ENCODE measurements at places on chromosomes 7 and 10.

GRCh38 chr10:9209105-9209798 lies 1154.8 kb downstream of the GATA3 start:
- DNase-seq = peak; percentile 62

DNA sequence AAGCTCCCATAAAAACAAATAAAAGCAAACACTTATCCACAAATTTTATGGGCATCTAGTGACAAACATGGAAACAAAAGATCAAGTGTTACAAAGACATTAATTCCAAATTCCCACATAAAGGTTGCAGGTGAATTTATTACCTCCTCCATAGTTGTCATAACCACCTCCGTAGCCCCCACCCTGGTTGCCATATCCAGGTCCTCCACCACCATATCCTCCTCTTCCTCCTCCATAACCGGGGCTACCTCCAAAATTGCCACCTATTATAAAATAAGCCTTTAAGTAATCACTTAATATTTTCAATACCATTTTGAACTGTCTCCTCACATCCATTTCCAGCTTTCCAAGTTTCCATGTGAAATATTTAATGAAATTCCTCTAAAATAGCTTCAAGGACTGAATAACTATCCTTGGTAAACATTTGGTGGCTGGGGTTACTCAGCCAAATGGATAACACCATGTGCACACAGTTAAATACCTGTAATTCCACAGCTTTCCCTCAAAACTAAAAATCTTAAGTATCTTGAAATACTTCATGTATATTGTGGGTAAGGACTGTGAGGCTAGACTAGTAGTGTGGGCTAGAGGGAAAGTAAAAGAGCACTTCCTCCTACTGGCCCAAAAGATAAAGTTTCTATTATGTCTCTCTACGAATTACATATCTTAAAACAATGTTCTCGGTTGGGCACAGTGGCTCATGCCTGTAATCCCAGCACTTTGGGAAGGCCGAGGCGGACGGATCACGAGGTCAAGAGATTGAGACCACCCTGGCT lies 6.9 kb downstream of the HNRNPA2B1 start:
- peak; percentile 37 for DNase-seq

- no peak for DNase-seq
These were observed 1212.8 kb downstream of the REEP3 start for GRCh38 chr10:64733980-64734379.

DNA sequence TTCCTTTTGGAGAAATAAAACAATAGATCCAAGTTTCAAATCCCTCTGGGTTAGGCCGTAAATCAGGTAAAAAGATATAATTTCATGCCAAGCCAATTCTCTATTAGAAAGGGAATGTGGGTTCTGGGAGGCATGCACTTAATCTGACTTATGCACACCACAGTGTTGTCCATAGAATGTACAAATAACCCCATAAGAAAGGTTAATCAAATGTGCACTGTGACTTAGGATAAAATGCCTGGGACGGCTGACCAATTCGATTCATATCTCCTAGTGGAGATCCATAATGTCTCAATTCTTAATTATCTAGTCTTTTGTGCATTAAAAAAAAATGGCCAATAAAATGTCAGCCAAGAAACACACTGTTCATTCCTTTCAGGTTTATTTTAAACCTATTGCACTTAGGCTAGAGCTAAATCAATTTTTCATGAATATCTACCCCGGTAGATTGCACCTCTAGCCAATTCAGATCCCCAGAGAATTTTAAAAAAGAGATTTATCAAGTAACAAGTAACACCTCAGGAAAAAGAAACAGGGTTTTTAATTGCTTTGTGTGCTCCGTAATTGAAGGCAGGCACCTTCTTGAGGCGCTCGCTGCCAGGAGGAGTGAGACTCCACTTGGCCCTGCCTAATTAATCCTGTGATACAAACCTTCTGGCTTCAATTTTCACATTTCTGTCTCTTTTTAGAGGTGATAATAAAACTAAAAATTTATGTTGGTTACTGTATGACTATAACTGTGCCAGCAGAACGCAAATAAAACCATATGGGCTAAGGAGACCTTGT lies 265.1 kb downstream of the ETV1 start:
- DNase-seq = no peak

- DNase-seq = no peak
These were observed 210.8 kb downstream of the DNAJB6 start for GRCh38 chr7:157547611-157548010.

DNA sequence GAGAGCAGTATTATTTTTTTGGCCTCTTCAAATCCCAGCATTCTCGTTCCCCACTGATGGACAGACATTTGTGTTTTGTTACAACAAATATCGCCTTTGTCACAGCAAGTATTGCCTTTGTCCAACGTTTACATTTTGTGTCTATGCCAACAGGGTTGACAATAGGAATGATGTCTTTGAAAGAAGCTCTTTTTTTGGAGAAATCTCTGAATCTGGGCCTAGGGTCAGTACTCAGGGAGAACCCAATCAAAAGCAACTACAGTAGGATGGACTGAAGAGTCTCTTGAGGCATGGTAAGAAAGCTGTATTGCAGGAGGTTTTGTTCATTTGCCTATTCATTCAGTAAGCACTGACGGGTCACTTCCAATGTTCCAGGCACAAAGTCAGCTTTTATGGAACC lies 57.7 kb upstream of the KLF14 start:
- DNase-seq = no peak

DNA sequence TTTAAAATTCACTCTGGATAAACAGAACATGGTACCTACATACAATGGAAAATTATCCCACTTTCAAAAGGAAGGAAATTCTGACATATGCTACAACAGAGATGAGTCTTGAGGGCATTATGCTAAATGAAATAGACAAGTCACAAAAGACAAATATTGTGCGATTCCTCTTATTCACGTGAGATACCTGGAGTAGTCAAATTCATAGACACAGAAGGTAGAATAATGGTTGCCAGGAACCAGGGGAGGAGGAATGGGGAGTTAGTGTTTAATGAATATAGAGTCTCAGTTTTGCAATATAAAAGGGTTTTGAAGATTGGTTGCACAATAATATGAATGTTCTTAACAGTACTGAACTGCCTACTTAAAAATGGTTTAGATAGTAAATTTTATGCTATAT lies 69.8 kb upstream of the WAC start:
- DNase-seq = no peak

GRCh38 chr7:148402159-148402558 lies 188.4 kb upstream of the C7orf33 start:
- no peak for DNase-seq

GRCh38 chr7:16203065-16203464 lies 218.3 kb downstream of the CRPPA start:
- no peak for DNase-seq

DNA sequence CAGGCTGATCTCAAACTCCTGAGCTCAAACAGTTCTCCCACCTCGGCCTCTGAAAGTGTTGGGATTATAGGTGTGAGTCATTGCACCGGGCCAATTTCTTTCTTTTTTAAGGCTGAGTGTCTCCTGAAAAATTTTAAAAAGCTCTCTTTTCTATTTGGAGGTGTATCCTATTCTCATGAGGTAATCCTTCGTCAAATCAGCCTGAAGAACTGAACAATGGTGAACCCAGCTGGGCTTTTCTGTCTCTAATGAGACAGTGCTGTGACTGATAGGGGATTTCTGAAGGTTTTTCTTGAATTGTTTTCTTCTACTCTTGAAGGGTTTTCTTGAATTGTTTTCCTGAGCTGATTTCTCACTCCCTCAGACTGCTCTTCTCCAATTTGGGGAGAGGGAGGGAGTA lies 30.9 kb upstream of the CALU start:
- DNase-seq = no peak

- DNase-seq = no peak
These were observed 155.7 kb upstream of the TMEM229A start for GRCh38 chr7:124188576-124188975.

- no peak for DNase-seq
These were observed 64.4 kb downstream of the ITGB8 start for GRCh38 chr7:20395104-20395503.

- no peak for DNase-seq
These were observed 11.8 kb downstream of the UROS start for GRCh38 chr10:125811251-125811650.

- DNase-seq = no peak
These were observed 21.1 kb downstream of the NCAPG2 start for GRCh38 chr7:158683541-158683940.

DNA sequence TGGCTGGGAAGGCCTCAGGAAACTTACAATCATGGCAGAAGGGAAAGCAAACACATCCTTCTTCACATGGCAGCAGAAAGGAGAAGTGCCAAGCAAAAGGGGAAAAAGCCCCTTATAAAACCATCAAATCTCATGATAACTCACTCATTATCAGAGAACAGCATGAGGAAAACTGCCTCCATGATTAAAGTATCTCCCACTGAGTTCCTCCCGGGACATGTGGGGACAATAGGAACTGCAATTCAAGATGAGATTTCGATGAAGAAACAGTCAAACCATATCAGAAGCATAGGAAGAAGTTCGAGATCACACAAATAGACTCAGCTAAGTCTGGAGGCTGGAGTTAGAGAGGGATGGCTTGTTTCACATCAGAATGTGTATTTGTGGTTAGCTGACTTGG lies 869.4 kb upstream of the PHF14 start:
- DNase-seq = no peak

DNA sequence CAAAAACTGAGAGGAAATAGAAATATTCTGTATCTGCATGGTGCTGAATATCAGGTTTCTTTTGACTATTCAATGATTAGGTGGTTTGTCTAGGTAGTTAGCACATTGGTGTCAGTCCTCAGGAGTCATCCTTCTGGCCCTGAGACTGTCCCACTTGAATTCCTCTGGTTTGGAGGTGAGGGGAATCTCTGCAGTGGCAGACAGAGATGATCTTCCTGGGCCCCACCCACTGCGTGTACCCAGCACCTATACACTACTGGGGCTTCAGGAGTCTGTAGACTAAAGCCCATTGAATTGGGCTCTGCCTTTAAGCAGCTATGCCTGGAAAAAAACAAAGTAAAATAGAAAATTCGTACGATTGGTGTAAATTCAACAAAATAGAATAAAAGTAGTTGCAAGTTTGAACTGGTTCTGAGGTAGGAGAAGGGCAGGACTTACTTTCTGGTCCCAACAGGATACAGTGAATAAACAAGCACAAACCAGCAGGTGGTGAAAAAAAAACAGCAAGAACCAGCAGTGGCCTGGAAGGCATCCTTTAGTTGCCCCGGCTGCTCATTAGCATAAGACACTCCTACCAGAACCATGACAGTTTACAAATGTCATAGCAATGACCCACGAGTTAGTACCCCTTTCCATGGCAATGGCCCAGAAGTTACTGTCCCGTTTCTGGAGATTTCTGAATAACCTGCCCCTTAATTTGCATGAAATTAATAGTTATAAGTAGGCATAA lies 1.7 kb downstream of the LIPM start:
- no peak for DNase-seq

GRCh38 chr7:21367537-21367936 lies 60.3 kb upstream of the SP4 start:
- DNase-seq = no peak

- DNase-seq = no peak
These were observed 45.9 kb upstream of the ANTXRL start for GRCh38 chr10:46240684-46241565.

DNA sequence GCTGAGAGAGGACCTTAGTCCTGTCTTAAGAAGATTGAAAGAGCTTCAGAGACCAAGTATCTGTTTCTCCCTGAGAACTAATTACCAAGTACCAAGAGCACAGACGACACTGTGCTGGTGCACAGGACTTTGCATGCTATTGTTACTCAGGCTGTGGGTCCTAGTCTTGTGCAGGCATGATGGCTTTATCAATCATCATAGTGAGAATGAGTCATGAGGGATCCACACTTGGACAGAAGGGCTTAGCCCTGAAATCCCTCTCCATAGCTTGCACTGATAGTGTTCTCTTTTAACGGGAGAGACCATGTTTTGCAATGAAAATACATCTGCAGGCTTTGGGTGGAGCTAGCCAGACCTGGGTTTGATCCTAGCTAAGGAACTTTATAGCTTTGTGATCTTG lies 93.3 kb downstream of the SORCS3 start:
- no peak for DNase-seq

DNA sequence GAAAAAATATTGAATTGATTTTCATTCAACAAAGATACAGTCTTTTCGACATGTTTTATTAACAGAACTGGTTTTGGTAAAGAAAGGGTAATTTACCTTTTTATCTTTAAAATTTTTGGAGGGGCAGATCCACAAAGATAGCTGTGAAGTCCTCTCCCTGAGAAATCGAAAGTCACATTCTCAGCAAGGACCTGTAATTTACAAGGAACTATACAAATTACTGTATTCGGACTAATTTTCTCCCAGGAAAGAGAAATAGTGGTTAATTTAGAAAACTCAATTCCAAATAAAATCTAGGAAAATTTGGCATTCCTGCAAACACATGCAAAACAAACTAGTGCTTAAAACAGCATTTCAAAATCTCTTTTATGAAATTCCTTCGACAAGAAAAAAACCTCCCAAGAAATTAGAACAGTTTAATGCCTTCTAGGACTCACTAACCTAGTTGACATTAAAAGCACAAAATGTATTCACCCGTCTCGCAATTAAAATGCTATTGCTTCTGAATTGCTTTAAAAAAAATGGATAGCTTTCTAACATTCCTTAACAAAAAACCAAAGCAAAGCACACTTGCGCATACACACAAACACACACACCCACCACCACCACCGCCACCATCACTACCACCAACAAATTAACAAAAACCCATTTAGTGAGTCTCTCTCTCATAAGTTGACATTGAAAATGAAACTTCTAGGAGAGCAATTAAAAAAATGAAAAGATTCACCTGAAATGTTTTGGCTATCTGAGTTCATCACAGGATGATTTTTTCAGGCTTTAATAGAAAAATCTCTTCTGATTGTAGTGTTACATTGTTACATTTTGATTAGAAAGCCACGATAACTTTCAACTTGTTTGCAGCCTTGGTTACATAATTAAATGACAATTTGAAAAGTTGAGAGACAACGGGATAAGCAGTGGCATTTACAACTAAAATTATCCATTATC lies 4.0 kb upstream of the NKX2-3 start:
- no peak for DNase-seq

- DNase-seq = no peak
These were observed 93.8 kb downstream of the PTPRE start for GRCh38 chr10:128000471-128001362.

DNA sequence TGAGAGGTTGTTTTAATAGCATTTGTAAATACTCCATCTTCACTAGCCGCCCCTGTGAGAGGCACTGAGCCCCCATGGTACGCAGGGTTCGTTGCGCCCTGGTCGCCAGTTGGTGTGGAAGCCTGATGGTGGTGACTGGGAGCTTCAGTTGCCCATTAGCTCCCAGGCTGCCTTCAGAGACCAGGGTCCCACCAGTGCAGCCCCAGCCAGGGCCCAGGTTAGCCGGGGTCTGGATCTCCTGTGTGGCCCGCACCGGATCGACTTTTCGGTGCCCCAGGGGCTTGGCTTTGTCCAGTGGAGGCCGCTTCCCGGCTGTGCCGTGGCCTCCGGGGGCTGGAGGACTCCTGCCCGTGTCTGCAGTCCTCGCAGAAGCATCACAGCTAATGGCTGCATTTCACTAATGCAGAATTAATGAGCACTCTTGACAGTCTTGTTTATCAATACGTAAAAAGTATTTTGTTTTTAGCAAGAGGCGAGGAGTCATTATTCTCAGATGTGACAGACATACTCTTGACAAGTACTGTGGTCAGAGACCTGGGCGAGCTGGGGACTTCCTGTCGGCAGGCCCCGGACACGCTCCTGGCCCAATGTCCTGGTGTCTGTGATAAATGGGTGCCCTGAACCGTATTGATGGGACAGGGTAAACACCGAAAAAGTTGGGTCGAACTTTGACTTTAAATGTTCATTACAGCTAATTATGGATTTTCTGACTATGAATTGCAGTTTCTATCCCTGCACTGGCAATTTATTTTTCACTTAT lies 99.8 kb downstream of the NKX6-2 start:
- no peak for DNase-seq

Data from B cell (primary cell).